Vein endothelial cell (primary cell): ENCODE measurements at places on chromosomes 2 and 18. TPM values are rescaled to one million over a fixed set of nuclear protein-coding genes. Genes with fewer than 3 reads are reported as not detected.

HOXD13 gene
- not detected in 2 replicates for total RNA-seq

GREB1 gene
- total RNA-seq = 0.19 and 0.33 TPM in 2 replicates

HS1BP3 gene
- total RNA-seq = 28.5 and 42.5 TPM in 2 replicates

HTR2B gene
- 1.3 and 1.6 TPM in 2 replicates for total RNA-seq

ARHGAP25 gene
- total RNA-seq = 5.2 and 8.2 TPM in 2 replicates

POTEJ gene
- 0.19 and 0.65 TPM in 2 replicates for total RNA-seq

ATG16L1 gene
- 29.7 and 36.7 TPM in 2 replicates for total RNA-seq

C2orf80 gene
- not detected in 2 replicates for total RNA-seq

MALL gene
- total RNA-seq = 67.0 and 130 TPM in 2 replicates

CCDC121 gene
- 2.6 and 3.1 TPM in 2 replicates for total RNA-seq

AFF3 gene
- under 0.01 and 0.10 TPM in 2 replicates for total RNA-seq

SERPINB3 gene
- total RNA-seq = not detected in 2 replicates

SLC23A3 gene
- total RNA-seq = 2.3 and 2.6 TPM in 2 replicates

C2orf78 gene
- not detected in 2 replicates for total RNA-seq

MSH6 gene
- total RNA-seq = 29.4 and 44.9 TPM in 2 replicates

SLC4A5 gene
- 0.65 and 1.1 TPM in 2 replicates for total RNA-seq

IL1R2 gene
- not detected in 2 replicates for total RNA-seq

UBR3 gene
- total RNA-seq = 28.1 and 38.0 TPM in 2 replicates

MTCL1 gene
- total RNA-seq = 13.4 and 22.2 TPM in 2 replicates

PRSS56 gene
- total RNA-seq = not detected in 2 replicates

SLC30A3 gene
- total RNA-seq = 3.2 and 11.8 TPM in 2 replicates

NEDD4L gene
- 27.8 and 28.1 TPM in 2 replicates for total RNA-seq

PSMA8 gene
- total RNA-seq = not detected in 2 replicates

TRPM8 gene
- total RNA-seq = not detected in 2 replicates

SLC4A3 gene
- total RNA-seq = 0.10 and 0.33 TPM in 2 replicates

ANKRD62 gene
- total RNA-seq = not detected in 2 replicates

TTN gene
- total RNA-seq = 2.6 and 3.3 TPM in 2 replicates

SGPP2 gene
- total RNA-seq = not detected in 2 replicates

PCARE gene
- total RNA-seq = not detected in 2 replicates

UGT1A6 gene
- not detected in 2 replicates for total RNA-seq

SETBP1 gene
- total RNA-seq = 8.5 and 9.3 TPM in 2 replicates

CHRND gene
- total RNA-seq = not detected in 2 replicates

SP110 gene
- total RNA-seq = 10.1 and 10.3 TPM in 2 replicates

UGT1A4 gene
- total RNA-seq = not detected in 2 replicates

TEX44 gene
- total RNA-seq = not detected in 2 replicates
